ENCODE measurements at places on chromosomes 2 and 18.

DNA sequence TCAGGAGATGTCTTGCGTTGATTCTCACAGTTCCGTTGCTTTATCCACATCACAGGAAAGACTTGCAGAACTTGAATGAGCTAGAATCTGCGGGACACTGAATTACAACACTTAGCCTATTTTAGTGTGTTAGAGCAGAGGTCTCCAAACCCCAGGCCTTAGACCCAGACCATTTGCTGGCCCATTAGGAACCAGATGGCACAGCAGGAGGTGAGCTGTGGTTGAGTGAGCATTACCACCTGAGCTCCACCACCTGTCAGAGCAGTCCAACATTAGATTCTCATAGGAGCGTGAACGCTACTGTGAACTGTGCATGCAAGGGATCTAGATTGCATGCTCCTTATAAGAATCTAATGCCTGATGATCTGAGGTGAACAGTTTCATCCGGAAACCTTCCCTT lies 3.8 kb downstream of the MRPL30 start:
- no peak for DNase-seq

DNA sequence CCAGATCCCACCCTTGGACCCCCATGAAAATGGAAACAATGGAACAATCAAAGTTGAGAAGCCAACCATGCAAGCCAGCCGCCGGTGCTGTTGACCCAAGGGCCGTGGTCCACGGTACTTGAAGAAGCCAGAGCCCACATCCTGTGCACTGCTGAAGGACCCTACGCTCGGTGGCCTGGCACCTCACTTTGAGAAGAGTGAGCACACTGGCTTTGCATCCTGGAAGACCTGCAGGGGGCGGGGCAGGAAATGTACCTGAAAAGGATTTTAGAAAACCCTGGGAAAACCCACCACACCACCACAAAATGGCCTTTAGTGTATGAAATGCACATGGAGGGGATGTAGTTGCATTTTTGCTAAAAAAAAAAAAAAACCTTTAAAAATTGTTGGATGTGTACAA lies 26.5 kb upstream of the TXNDC2 start:
- no peak for DNase-seq

- no peak for DNase-seq
Observed at GRCh38 chr18:77249569-77250500, at the start of gene GALR1. Gene GALR1, plus strand, starts transcription at chr18:77249848. Its CDS starts 701 bp downstream, at chr18:77250549.

- DNase-seq, result no peak
Observed at GRCh38 chr18:6205706-6206105, 209.0 kb downstream of the L3MBTL4 start.

GRCh38 chr2:88844960-88845359 lies 153.5 kb downstream of the RPIA start:
- no peak for DNase-seq

DNA sequence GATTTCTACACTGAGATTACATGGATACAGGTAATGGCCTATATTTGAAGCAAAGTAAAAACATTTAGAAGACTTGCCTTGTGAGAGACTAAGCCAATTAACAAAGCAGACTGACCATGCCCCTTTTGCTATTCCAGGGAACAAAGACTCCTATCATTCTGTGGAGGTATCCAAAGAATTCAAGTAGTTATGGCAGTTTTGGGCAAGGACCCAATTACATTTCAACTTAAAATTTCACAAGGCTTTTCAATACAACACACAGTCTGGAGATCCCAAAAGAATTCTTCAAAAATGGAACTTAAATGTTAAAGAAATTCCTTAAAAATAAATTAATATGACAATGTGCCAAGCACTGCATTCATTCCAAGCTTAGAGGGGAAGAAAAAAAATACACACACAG lies 109.2 kb upstream of the CHRNA1 start:
- DNase-seq, result no peak

DNA sequence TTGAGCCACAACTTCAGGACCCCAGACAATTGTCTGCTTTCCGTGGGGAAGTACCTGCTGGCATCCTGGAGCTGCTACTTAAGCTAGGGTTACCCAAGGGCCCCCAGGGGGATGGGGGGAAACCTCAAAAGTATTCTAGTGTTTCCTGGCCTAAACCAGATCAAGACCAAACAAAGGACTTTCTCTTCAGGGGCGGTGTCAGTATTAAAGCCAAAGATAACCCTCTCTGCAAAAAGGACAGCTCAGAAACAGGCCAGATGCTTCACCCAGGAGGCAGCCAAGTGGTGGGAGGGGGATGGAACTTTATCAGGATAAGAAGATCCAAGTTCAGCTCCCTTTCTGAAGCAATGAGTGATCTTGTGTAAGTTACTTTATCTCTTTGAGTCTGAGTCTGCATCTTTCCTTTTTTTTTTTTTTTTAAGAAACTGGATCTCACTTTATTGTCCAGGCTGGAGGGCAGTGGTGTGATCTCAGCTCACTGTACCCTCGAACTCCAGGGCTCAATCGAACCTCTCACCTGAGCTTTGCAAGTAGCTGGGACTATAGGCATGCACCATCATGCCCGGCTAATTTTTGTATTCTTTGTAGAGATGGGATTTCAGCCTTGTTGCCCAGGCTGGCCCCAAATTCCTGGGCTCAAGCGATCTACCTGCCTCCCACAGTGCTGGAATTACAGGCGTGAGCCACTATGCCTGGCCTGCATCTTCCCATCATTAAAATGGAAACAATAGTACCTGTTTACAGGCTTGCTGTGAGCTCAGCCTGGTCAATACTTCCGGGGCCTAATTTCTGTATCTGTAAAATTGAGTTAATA lies 151.8 kb upstream of the PTPRM start:
- DNase-seq, result no peak

GRCh38 chr2:239109041-239109927 lies 261.4 kb downstream of the TWIST2 start:
- DNase-seq, result no peak

DNA sequence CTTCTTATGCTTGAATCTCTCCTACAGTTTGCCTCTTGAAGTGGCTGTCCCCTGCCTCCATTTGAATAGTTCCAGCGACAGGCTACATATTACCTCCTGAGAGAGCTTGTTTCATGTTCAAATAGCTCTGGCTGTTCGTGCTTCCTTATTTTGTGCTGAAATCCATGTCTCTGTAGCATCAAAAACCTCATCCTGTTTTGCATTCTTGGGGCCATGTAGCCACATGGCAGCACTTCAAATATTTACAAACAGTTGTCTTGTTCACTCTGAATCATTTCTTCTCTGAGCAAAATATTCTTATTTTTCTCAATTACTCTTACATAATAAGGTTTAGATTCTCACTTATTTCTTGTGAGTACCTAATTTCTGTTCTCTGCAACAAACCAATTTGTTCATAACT lies 1243.1 kb upstream of the NXPH2 start:
- DNase-seq, result no peak

GRCh38 chr2:204737296-204737695 lies 192.0 kb downstream of the PARD3B start:
- DNase-seq, result no peak

GRCh38 chr18:52572036-52573000 lies 232.3 kb downstream of the DCC start:
- no peak for DNase-seq

- DNase-seq, result no peak
Observed at GRCh38 chr18:56146565-56146964, 491.8 kb downstream of the TXNL1 start.

- DNase-seq, result no peak
Observed at GRCh38 chr2:128455721-128456050, 137.0 kb upstream of the HS6ST1 start.

DNA sequence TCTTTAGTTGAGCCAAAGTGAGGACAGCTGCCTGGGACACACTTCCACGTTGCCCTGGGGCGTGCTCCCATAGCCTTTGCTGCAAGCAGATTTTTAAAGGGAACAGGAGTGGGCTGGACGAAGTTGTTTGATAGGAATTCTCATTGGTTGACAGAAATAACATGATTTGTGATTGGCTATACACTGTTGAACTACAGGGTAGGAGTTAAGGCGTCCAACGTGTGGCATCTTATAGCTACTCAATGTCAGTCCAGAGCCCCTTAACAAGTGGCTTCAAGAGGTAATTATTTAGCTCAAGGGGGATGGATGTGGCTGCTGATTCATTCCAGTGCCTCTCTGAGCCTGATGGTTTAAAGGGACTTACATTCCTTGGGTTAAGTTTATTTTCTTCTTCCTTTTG lies 65.5 kb downstream of the ACAA2 start:
- DNase-seq, result no peak

DNA sequence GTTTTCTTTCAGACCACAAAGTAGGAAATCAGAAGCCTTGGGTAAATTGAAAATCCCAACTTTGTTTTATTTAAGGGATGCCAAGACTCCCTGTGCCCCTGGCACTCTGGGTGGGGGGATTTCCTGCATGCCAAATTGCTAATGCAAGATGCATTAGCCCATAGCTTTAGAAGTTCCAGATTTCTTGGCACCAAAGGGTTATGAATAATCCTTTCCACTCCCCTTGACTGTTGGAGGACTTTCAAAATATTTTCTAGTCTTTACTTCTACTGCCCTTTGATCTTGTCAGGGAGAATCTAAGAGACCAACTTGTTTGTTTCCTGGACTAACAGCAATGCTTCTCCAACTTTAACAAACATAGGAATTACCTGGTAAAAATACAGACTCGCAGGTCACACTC lies 81.8 kb upstream of the TGIF1 start:
- no peak for DNase-seq

GRCh38 chr2:210287301-210287700 lies 27.7 kb downstream of the MYL1 start:
- no peak for DNase-seq

DNA sequence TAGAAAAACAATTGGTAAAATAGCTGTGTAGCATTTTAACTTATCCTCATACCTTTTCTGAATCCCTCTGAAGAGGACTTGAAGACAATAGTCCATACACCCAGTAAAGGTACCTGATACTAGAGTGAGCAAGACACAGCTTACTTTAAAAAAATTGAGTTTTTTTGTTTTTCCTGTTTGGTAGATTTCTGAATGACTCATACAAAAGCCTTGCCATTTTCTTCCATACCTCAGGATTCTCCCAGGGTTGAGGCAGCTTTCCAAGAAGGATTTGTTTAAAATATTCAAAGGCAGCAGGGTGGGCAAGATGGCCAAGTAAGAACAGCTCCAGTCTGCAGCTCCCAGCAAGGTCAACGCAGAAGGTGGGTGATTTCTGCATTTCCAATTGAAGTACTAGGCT lies 551.0 kb upstream of the LRATD1 start:
- DNase-seq, result no peak

- DNase-seq, result no peak
Observed at GRCh38 chr2:20677301-20678085, 10.5 kb downstream of the GDF7 start.

- no peak for DNase-seq
Observed at GRCh38 chr18:6255116-6255705, 159.5 kb downstream of the L3MBTL4 start.

- DNase-seq, result no peak
Observed at GRCh38 chr2:104654811-104655210, 199.1 kb upstream of the POU3F3 start.

- no peak for DNase-seq
Observed at GRCh38 chr2:186968277-186968676, 119.3 kb upstream of the ZSWIM2 start.

DNA sequence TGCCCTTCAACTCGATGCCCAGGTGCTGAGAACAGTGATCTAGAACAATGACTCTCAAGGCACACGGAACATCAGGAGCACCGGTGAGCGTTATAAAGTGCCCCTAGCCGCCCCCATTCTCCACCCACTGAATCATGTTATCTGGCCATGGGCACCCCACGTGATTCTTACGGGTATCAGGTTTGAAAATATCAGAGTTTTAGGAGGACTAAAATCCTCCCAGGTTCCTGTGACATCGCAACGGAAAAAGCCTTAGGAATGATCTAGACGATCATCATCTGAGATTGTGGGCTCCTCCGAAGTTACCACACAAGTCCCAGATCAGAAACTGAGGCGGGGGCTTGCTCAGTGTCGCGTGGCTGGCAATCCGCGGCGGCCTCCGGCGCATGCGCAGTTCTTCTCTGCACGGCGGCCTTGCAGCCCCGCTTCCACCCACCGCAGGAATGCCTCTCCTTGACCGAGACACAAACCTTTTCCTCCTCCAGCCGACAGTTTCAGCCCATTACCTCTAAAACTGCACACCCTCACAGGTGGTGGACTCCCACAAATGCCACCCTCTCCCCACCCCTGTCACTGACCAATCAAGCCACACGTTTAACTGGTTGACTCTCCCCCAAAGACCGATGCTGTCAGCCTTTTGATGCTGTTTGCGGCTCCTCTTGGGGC lies 5.8 kb upstream of the MRPL33 start:
- DNase-seq, result peak; percentile 41

- peak; percentile 68 for DNase-seq
Observed at GRCh38 chr18:47100212-47100831, 50.0 kb downstream of the HDHD2 start.

GRCh38 chr2:187686416-187687024 lies 132.3 kb upstream of the TFPI start:
- no peak for DNase-seq

- peak; percentile 61 for DNase-seq
Observed at GRCh38 chr18:13381944-13382365, 163.4 kb downstream of the LDLRAD4 start.

DNA sequence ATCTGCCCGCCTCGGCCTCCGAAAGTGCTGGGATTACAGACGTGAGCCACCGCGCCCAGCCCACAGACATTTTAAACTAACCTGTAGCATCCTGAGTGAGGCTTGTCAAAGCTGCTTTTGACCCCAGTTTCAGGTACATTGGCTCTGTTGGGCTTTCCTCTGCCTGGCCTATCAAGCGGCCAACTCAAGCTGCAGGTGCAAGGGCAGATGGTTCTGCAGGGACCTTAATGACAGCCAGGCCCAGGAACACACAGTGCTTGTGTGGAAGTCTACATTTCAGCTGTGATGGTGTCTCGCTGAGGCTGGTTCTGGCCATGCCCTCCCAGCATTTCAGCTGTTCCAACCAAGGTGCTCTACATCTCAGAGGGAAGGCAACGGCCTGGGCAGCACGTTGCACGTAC lies 18.4 kb downstream of the INPP4A start:
- peak; percentile 33 for DNase-seq

GRCh38 chr2:68155618-68156017 lies 2.1 kb upstream of the PNO1 start:
- no peak for DNase-seq

GRCh38 chr2:31523871-31524492 lies 56.8 kb downstream of the SRD5A2 start:
- peak; percentile 69 for DNase-seq

DNA sequence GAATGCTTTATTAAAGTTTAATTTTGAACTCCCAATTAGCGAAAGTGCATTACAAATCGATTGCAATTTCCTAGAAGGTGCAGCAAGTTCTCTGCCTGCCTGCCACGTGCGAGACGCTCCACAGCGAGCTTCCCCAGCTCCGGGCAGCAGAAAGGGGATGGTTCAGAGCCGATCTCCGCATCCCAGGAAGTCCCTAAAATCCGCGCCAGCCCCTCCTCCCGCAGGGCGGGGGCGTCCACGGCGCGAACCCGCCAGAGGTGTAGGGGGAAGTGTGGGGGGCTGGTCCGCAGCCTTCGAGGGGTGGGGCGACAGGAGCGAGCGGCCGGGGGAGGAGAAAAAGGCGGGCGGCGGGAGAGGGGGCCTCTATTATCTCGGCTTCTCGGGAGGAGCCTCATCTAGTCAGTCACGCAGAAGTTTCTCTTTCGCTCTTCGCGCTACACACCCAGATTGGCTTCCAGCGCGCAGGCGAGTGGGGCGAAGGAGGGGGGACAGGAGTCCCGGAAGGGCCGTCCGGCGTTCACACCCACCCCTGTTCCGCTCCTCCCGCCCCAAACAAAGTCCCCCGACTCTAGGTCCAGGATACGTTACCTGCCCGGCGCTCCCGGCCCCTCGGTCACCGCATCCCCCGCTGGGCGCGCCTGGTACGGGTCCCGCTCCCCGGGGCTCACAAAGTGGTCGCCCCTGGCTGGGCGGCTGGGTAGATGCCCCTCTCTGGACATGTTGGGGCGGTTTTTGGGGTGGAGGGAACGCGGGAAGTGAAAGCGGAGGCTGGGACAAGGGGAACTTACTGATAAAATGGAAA lies 9.1 kb upstream of the NR4A2 start:
- peak; percentile 93 for DNase-seq
